ENCODE measurements at places on chromosomes 2 and 18. TPM values are rescaled to one million over a fixed set of nuclear protein-coding genes. Genes with fewer than 3 reads are reported as not detected.

The TSHZ1 gene
- 16.9 TPM for total RNA-seq

The HTRA2 gene
- total RNA-seq: 35.9 TPM

The DYSF gene
- 1.6 TPM for total RNA-seq

The PKDCC gene
- 335 TPM for total RNA-seq

The ACTG2 gene
- 0.19 TPM for total RNA-seq

- H3K27me3 ChIP-seq: peaks cover 22% of the 10 kb centered on the region
- H3K27ac ChIP-seq: no peak overlapping the region
- H3K4me1 ChIP-seq: no peaks in the 10 kb centered on the region
- no peaks in the 10 kb centered on the region for H3K36me3 ChIP-seq
Observed at GRCh38 chr2:1510176-1510575, 96.9 kb downstream of the TPO start.

DNA sequence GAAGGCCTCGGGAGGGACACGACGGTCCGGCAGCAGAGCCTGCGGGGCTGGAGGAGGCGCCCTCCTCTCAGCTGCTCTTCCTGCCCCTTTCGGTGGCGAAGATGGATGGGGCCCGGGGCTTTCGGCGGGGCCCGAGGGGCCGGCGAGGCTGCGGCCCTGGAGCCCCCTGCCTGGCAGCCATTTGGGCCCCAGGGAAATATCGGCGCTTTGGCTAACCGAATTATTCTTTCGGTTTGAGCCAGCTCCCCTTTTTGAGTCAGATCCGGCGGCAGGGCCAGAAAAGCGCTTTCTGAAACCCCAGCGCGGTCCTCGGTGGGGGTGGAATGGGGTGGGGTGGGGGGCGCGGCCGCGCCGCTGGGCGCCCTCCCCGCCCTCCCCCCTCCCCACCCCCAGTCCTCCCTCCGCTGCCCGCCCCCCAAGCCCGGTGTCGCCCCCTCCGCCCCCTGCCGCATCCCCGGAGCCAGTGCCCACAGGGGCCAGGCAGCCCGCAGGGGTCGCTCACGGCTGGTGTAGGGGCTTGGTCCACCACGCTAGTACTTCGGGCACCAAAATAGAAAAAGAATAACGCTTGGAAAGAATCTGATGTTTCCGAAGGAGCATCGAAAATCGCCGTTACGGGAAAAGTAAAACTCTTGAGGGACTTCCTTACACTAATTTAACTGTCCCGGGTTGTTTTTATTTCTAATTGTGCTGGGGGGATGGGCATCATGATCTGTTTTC is 9.1 kb upstream of the ARID5A start:
- no peak for DNase-seq
- H3K4me1 ChIP-seq: peaks cover 6% of the 10 kb centered on the region
- peaks cover 45% of the 10 kb centered on the region for H3K27me3 ChIP-seq
- H3K27ac ChIP-seq: no peak overlapping the region
- H3K36me3 ChIP-seq: no peaks in the 10 kb centered on the region

- no peaks in the 10 kb centered on the region for H3K27me3 ChIP-seq
- no peak overlapping the region for H3K27ac ChIP-seq
- peaks cover 19% of the 10 kb centered on the region for H3K4me1 ChIP-seq
- H3K4me3 ChIP-seq: no peak overlapping the region
Observed at GRCh38 chr18:42365591-42365990, 410.6 kb downstream of the PIK3C3 start.

The PNKD gene
- total RNA-seq: 54.5 TPM

DNA sequence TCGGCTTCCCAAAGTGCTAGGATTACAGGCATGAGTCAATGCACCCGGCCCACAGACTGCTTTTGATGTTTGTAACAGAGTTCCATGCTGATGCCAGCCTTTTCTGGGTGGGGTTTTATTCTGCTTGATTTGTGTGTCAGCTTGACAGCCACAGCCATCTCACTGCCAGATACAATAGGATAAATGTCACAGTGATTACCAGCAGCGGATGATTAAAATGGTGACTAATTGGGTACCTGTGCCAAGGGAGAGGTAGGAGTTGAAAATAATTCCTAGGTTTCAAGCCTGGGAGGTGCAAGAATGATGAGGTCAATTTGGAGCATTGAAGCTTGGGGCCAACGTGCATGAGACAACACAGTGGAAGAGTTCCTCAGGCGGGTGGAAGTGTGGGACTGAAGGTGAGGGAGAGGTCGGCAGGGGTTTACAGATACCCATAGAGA is 39.4 kb downstream of the SH2D6 start:
- H3K4me3 ChIP-seq: no peak overlapping the region
- no peak for DNase-seq
- H3K4me1 ChIP-seq: peaks cover 23% of the 10 kb centered on the region
- H3K27me3 ChIP-seq: no peaks in the 10 kb centered on the region
- no peaks in the 10 kb centered on the region for H3K36me3 ChIP-seq

DNA sequence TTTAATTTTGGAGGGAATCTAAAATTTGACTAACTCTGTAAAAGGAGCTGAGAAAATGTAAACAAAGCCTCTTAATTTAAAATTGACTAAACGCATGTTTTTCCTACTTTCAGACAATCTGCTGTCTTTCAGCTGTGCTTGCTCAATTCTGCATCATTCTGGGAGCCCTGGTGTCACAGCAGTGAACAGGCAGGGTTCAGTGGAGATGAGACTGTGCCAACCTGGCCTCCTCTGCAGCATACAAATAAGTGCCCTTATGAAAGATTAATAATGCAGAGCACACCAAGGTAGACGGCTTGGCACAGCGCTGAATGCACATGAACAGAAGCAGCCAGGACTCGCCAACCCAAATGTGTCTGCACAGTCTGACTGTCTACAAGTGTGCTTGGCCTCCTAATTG is 222.0 kb upstream of the CHAC2 start:
- H3K36me3 ChIP-seq: no peaks in the 10 kb centered on the region
- no peak overlapping the region for H3K4me3 ChIP-seq
- H3K4me1 ChIP-seq: no peaks in the 10 kb centered on the region
- DNase-seq: no peak
- no peaks in the 10 kb centered on the region for H3K27me3 ChIP-seq

DNA sequence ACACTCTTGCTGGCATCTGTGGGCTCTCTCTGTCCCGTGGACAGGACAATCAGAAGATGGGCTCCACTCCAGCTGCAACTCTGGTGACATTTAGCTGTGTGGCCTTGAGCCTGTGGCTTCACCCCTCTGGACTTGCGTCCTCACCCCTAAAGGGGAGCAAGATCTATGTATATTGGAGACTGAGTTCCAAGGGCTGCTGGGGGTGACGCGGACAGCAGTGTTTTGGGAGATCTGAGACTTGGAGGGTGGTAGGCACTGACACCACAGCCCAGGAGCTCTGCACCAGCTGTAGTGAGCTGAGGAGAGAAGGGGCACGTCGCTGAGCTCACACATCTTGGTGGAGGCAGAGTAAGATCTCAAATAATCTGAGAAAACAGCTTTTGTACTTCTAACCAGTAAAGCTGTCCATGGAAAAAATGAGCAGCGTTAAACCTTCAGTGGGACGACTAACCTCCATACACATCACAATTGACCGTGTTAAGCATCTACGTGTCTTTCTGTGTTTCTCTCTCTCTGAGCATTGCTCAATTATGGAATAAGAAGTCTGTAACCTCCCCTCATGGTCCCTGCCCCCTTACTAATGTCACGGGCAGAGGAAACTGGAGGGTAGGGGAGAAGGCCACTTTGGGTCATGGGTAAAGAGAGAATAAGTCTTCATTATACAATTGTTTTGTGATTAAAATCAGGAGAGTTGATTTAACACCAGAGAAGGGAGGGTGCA is 85.8 kb downstream of the SH3RF3 start:
- no peaks in the 10 kb centered on the region for H3K36me3 ChIP-seq
- no peak overlapping the region for H3K27ac ChIP-seq
- peaks cover 37% of the 10 kb centered on the region for H3K27me3 ChIP-seq
- no peak for DNase-seq
- H3K4me3 ChIP-seq: no peak overlapping the region

DNA sequence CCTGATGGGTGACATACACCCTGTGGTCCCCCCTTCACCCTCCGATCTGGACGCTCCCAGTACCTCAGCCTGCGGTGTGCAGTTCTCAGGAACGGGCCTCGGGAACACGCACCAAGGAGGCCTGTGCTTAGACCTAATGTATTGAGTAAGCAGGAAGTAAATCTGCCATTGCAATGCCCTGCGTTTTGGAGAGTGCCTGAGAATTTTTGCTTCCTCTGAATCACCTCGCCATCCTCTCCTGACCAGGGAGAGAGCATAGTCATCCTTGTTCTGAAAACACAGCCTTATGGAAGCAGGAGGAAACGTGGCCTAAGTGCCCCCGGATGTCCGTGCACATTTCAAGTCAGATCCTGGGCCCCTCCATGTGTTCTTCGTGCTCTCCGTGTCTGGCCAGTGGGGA is 272.2 kb downstream of the NDUFA10 start:
- peaks cover 12% of the 10 kb centered on the region for H3K27me3 ChIP-seq
- no peak overlapping the region for H3K4me3 ChIP-seq
- peaks cover 2% of the 10 kb centered on the region for H3K4me1 ChIP-seq
- H3K36me3 ChIP-seq: no peaks in the 10 kb centered on the region
- no peak overlapping the region for H3K27ac ChIP-seq

DNA sequence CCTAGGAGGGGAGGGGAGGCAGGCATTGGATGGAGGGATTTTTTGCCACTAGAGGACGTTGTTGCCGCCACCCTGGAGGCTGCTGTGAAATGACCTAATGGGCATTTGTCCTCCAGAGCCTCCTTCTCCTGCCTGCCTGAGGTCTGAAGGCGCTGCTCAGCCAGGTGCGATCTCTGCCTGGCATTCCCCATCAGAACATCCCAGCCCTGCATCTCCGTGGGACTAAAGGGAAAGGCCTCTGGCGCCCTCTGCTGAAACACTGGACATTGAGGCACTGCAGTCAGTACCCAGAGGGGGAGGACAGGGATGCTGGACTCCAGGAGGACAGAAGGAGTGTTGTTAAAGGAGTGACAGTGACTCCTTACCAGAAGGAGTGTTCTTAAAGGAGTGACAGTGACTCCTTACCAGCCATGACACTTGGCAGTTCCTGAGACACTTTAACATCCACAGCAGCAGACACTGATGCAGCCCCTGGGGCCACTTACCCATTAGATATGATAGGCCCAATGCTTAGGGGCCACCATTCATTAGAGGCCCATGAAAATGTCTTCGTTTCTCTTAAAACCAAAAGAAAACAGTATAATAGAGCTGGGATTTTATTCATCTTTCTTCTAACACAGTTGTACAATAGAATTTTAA is 17.0 kb downstream of the THNSL2 start:
- peaks cover 5% of the 10 kb centered on the region for H3K27me3 ChIP-seq
- peaks cover 3% of the 10 kb centered on the region for H3K36me3 ChIP-seq
- H3K4me3 ChIP-seq: no peak overlapping the region
- H3K27ac ChIP-seq: no peak overlapping the region

The DSC3 gene
- total RNA-seq: 1.2 TPM

DNA sequence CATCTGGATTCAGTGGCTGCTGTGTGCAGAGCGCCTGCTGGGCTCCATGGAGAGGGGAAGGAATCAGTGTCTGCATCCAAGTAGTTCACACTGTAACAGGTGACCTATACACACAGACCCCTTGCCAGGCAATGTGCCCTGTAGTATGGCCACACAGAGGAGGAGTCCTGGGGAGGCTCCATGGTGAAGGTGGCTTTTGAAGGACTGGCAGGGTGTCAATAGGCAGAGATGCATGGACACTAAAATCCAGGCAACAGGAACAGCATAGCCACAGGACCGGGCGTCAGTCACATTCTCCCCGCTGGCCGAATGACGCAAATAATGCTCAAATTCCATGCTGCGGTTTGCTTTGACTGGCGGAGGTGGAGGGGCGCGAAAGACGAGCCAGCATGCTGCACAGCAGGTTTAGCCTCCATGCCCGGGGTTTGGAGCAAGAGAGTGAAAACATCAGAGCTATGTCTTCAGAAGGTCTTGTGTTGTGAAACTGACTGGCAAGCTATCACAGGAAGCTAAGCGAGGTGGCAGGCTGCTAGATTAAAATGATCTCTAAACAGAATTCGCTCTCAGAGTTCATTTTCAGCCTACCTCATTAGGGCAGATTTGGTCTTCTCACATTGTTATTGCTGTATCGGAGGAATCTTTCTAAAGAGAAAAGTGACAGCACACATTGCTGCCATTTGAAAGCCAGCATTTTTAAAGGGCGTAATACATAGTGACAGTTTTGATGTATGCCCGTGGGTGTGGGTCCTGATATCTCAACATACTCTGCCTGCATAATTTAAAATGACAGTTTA is 1.2 kb upstream of the CHMP1B start:
- no peaks in the 10 kb centered on the region for H3K27me3 ChIP-seq
- peak overlapping the region; percentile 100 for H3K27ac ChIP-seq
- peak overlapping the region; percentile 99 for H3K4me3 ChIP-seq
- H3K36me3 ChIP-seq: no peaks in the 10 kb centered on the region

DNA sequence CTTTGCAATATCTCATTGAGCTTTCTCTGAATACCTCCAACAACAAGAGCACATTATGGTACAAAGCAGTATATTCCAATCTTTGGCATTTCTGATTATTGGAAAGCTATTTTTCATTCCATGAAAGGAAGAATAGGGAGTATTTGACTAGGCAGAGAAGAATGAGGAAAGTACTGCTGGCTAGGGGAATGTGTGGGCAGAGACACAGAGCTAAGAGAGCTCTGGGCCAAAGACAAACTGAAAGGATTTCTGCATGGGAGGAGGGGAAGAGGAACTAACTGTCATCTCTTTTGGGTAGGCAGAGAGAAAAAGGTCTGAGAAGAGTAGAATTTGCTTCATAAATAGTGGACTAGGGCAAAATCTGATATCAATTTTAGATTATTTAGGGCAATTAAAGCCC is 150.8 kb downstream of the CCDC85A start:
- no peak overlapping the region for H3K4me3 ChIP-seq
- H3K36me3 ChIP-seq: no peaks in the 10 kb centered on the region
- H3K27me3 ChIP-seq: no peaks in the 10 kb centered on the region
- H3K27ac ChIP-seq: no peak overlapping the region
- peaks cover 4% of the 10 kb centered on the region for H3K4me1 ChIP-seq
- DNase-seq: no peak

DNA sequence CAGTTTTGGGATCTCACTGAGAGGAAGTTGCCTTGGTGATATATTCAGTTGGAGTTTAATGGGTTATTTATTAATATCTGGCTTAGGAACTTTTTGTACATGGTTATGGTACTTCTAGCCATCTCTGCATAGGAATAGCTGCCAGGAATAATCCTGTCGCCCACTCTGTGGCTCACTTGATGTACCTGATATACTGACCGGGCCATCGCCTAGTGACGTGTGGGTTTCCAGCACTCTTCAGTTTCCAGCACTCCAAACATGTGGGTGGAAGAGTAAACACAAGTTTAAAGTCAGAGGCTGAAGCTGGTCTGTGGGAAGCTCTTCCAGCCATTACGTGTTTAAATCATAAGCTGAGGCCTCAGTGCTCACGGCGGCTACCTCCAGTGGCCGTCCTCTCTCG is 44.3 kb upstream of the AGAP1 start:
- H3K4me3 ChIP-seq: no peak overlapping the region
- H3K4me1 ChIP-seq: peaks cover 3% of the 10 kb centered on the region
- H3K27ac ChIP-seq: no peak overlapping the region
- H3K27me3 ChIP-seq: no peaks in the 10 kb centered on the region

DNA sequence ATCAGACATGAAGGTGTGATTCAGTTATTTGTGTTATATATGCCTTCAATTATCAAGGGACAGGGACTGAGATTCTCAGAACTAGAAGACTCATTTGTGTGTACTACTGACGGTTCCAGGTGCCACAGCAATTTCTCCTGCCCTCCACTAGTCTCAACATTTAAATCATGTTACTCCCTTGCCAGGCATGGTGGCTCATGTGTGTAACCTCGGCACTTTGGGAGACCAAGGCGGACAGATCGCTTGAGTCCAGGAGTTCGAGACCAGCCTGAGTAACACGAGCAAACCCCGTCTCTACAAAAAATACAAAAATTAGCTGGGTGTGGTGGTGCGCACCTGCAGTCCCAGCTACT is 1.1 kb downstream of the CNDP2 start:
- peaks cover 24% of the 10 kb centered on the region for H3K4me1 ChIP-seq
- H3K36me3 ChIP-seq: peaks cover 14% of the 10 kb centered on the region
- no peaks in the 10 kb centered on the region for H3K27me3 ChIP-seq

The TUBA3D gene
- not detected for total RNA-seq

The STPG4 gene
- 0.33 TPM for total RNA-seq

Measured in progenitor cell of endocrine pancreas (in vitro differentiated cells).